Breast epithelium (tissue), 4 donors: ENCODE measurements at places on chromosomes 4 and X.
A peak's percentile ranks its signal among the peaks of the same experiment; 100 is the strongest.

DNA sequence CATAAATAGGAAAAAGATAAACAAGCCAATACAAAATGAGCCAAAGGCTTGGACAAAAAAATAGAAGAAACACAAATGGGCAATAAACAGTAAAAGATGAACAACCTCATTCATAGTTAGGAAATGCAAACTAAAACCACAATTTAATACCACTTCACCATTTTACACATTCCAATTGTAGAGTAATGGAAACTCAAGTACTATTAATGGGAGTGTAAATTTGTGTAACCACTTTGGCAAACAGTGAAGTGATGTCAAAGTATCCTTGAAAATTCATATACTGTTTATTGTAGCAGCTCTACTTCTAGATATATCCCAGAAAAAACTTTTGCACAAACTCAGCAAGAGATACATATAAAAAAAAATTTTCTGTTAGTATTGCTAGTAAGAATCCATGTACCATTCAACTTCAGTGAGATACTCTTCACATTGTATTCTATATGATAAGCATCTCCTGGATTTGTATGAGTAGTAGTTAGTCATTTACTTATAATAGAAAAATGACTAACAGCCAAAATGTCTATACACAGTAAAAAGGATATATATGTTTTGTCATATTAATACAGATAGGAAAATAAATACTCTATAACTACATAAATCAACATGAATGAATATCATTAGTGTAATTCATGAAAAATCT lies 229.8 kb downstream of the DKK2 start:
- DNase-seq = no peak

DNA sequence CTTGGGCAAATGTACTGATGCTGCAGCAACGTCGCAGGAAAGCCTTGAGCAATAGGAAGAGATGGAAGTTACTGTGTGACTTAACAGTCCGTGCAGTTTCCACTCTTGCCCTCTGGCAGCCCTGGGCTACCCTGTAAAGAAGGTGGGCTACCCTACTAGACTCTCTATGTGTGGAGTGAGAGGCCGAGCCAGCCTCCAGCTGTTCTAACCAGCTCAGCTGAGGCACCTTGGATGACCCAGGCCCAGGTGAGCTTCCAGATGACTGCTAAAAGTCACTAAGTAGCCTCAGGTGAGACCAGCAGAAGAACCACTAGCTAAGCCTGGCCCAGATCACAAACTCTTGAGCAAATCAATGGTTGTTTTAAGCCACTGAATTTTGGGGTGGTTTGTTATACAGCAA lies 34.9 kb upstream of the PPP2R2C start:
- DNase-seq = no peak

DNA sequence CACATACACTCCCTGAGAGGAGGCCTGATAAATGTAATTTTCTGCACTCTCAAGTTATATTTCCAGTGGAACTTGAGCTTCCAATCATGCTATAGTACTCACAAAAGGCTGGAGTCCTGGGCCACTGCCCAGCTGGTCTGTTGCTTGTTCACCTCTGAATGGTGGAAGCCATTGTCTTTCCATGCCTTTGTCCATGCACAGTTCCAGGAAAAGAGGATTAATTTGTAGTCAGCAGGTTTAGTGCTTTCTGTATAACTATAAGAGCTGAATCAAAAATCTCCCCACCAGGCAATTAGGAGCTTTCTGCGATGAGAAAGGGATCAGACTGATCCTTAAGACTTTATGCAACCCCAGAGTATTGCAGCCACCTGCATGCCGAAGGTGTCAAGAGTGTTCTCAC lies 195.4 kb upstream of the PGRMC2 start:
- no peak for DNase-seq

DNA sequence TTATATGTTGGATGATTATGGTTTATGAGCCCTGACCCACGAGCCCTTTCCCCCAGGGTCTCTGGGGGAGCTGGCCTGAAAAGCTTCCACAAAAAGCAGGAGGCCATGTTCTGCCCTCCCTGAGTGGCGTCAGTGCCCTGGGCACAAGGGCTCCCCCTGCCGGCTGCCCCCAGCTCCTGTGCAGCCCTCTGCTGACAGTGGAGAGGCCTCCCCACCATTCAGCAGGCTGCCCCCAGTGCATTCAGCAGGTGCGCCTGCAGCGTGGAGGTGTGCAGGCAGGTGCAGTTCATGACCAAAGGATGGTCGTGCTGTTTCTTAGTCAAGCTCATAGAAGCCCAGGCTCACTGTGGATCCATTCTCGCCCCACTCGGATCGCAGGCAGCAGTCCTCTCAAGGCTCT lies 12.5 kb upstream of the S100P start:
- DNase-seq = no peak

DNA sequence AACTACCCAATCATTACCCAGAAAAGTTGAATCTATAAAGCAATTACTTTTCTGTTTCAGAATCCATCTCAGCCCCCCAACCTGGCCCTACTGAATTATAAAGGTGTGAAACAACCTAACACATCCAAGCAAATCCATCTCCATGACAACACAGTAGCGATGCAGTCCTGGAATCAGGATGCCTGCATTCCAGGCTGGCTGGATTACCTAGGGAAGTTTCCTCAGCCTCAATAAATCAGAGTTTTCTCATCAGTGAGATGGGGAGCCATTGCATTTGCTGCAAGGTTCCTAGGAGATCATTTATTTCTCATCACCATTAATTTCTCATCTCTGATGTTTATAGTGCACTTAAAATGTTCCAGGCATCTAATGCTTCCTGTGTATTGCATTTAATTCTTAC lies 46.0 kb downstream of the LNX1 start:
- DNase-seq = no peak

DNA sequence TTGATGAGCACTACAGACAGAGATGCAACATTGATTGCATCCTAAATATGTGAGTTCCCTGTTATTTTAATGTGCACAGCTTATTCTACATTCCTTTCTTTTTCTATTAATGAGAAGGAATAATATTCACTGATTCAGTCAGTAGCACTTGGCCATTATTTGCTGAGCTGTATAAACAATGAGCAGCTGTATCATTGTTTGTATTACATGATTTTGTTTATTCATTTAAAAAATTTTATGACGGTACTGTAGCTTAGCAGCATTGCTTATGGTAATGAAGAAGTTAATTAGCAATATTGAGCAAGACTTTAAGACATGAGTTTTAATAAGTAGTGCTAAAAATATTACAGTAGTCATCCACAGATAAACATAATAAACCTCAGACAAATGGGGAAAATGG lies 582.0 kb downstream of the ADGRL3 start:
- no peak for DNase-seq

GRCh38 chr4:15291122-15291521 lies 136.7 kb upstream of the C1QTNF7 start:
- no peak for DNase-seq

GRCh38 chrX:21586001-21586400 lies 72.1 kb downstream of the KLHL34 start:
- DNase-seq = no peak

DNA sequence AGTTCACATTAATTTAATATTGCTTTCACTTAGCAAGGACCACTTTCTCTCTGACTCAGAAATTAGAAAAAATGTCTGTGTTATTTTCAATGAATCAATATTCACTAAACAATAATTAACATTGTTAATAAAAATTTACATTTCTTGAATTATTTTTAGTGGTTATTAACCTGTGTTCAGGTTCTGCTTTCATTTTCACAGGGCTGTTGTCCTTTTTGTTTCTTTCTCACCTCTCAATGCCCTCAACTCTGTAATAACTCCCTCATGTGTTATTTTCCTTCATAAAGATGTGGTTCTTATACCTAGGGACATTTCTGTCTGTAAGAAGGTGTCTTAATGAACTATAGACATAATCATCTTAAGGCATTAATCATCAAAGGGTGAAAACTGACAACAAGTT lies 43.1 kb upstream of the PRR27 start:
- DNase-seq = no peak

DNA sequence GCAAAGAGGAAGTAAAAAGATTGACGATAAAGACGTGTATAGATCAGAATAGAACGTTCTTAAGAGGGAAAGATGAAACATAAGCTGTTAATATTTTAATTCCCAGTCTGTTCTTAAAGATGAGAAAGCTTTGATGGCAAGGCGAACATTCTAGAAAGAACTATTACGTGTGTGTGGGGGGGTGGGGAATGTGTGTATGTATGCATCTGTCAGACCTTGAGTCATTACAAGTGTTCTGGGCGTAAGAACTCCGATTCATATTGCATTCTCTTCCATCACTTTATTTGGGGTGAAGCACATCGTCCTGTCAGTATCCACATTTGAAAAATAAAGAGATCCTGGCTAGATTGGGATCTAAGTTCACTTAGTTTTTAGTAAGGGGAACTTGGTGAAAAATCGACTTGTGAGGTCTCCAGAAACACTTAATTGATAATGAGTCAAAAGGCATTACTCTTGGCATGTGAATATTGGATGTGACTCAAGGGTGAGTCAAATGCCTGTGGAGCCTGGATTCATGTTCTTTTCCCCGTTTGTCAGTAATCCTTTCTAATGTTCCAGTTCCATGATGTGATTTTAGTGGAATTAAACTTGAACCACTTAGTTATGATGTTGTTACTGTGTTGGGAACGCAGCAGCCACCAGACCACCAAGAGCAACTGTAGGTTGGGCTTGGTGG lies 3.1 kb downstream of the SMS start:
- DNase-seq = no peak

DNA sequence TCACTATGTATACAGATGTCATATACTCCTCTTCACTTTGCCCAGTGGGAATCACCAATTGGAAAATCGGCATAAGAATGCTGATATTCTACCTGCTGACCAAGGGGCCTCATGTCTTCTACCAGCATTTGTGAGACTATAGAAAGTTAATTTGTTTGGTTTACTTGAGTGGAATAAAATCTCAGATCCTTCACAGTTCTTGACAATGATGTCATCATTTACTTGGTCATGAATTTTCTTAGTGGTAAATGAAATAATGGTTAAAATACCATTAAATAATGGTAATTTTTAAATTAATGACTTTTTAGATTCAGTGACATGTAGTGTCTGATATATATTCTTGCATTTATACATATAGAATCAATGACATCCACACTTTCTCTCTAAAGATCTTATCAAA lies 1052.6 kb downstream of the ADGRL3 start:
- DNase-seq = no peak

GRCh38 chr4:134018846-134019245 lies 182.7 kb downstream of the PABPC4L start:
- no peak for DNase-seq

- no peak for DNase-seq
Observed at GRCh38 chrX:77548751-77549150, 101.6 kb downstream of the FGF16 start.

GRCh38 chr4:148495463-148495862 lies 53.2 kb upstream of the NR3C2 start:
- no peak for DNase-seq

- peak; percentile 61 for DNase-seq
Observed at GRCh38 chr4:23930750-23931488, 41.1 kb upstream of the PPARGC1A start.

DNA sequence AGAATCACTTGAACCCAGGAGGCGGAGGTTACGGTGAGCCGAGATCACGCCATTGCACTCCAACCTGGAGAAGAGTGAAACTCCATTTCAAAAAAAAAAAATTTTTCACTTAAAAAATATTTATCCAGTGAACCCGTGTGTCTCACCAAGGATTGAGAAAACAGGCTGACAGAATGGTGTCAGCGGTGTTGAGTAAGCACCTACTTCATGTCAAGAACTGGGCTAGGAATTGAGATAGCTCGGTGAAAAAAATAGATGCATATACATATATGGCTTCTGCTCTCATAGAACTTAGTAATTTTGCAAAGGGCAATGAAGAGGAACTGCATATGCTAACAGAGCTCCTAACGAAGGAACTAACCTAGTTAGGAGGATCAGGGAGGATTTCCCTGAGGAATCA lies 297.3 kb downstream of the TENM3 start:
- DNase-seq = no peak

- DNase-seq = no peak
Observed at GRCh38 chr4:166481055-166481454, 608.0 kb downstream of the TLL1 start.

- no peak for DNase-seq
Observed at GRCh38 chr4:181677201-181677600, 566.0 kb upstream of the TENM3 start.

DNA sequence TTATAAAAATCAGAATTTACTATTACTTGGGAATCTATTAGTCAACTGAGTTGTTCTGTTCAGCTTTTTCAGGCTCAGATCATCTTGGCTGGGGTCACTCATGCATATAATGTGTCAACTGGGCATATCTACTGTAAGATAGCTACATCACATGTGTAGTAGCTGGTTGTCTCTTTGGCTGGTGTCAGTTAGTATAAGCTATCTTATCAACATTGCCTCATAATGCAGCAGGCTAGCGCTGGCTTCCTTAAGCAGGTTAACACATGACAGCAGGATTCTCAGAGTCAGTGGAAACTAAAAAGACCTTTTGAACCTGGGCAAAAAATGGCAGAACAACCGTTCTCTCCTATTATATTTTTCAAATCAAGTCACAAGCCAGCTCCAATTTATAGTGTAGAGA lies 378.3 kb upstream of the PCDH10 start:
- DNase-seq = no peak

DNA sequence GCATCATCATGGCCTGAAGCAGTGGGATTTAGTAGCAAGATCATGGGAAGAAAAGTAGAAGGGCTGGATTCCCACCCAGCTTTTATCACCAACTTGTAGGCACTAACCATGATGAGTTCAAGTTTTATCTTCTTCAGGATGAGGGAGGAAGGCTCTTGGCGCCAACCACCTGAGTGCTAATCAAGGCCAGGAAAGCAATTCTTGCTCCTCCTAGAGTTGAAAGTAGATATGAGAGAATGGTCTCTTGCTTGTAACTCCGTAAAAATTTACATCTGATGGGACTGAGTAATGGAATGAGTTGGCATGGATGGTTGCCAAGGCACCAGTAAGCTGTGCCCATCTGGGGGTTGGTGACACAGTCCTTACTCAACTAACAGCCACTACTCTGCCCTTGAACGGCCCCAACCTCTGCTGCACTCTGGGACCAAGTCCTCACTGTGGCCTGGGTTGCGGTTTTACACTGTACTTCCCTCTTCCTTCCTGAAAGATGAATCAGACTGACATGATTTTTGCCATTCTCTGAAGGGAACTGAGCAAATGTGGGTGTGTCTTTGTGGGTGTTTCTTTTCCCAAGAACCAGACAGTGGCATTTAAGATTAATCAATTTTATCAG lies 39.4 kb upstream of the NDP start:
- DNase-seq = no peak

GRCh38 chr4:158333820-158334219 lies 123.5 kb downstream of the TMEM144 start:
- DNase-seq = no peak

GRCh38 chrX:37912777-37913176 lies 65.4 kb upstream of the DYNLT3 start:
- no peak for DNase-seq

- no peak for DNase-seq
Observed at GRCh38 chrX:11739776-11740175, 18.3 kb upstream of the MSL3 start.

- no peak for DNase-seq
Observed at GRCh38 chr4:150264595-150265161, 186.4 kb downstream of the DCLK2 start.

- DNase-seq = no peak
Observed at GRCh38 chrX:154022108-154022507, 2.4 kb upstream of the IRAK1 start.

- no peak for DNase-seq
Observed at GRCh38 chr4:21848021-21848420, 100.6 kb downstream of the KCNIP4 start.

GRCh38 chr4:113222471-113222870 lies 173.0 kb downstream of the ANK2 start:
- DNase-seq = no peak
